ENCODE measurements at places on chromosomes 1 and 21. TPM values are rescaled to one million over a fixed set of nuclear protein-coding genes. Genes with fewer than 3 reads are reported as not detected.

DNA sequence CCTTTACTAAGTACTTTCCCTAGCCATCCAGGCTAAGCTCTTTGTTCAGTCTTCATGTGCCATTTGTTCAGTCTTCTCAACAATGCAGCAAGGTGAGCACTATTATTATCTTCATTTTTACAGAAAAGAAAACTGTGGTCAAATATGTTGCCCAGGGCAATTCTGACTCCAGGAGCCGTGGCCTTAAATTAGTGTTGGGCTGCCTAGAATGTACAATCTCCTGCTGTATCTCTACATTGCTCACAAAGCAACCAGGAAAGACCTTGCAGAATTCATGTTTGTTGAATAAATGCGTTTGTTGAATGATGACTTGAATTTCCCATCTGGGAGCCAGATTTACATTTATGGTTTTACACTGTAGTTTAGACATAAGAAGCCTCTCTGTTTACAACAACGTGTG lies 14.2 kb downstream of the CD101 start:
- no peak for DNase-seq

The CFAP74 gene
- not detected for total RNA-seq

The ERG gene
- total RNA-seq: 0.37 TPM

GRCh38 chr1:177873238-177873637 lies 96.6 kb downstream of the SEC16B start:
- DNase-seq: no peak

The LIPI gene
- not detected for total RNA-seq

GRCh38 chr1:69661686-69662085 lies 94.0 kb downstream of the LRRC7 start:
- DNase-seq: no peak

The SYT11 gene
- total RNA-seq: 11.0 TPM

- no peak for DNase-seq
Measured at GRCh38 chr1:180287988-180288705, 58.1 kb downstream of the LHX4 start.

The SLC16A4 gene
- total RNA-seq: 0.41 TPM

GRCh38 chr1:186330758-186331157 lies 44.3 kb downstream of the TPR start:
- DNase-seq: no peak

DNA sequence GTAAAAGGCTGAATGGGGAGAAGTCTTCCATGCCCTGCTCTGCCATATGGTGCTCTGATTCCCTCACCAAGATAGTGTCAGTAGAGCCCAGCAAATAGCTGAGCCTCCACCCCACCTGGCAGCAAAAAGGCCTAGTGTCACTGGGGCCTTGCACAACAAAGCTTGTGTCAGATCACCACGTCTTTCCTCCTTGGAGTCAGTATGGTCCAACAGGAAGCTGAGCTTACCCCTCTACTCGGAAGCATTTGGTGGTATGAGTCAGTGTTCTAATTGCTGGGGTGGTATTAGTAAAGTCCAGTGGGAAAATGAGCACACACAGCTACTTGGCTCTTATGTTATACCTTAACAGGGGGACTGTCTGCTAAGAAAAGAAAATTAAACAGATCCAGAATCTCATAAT lies 18.7 kb upstream of the RRP15 start:
- no peak for DNase-seq

The GSTM5 gene
- not detected for total RNA-seq

- DNase-seq: no peak
Measured at GRCh38 chr1:30274173-30274970, 449.0 kb downstream of the MATN1 start.

DNA sequence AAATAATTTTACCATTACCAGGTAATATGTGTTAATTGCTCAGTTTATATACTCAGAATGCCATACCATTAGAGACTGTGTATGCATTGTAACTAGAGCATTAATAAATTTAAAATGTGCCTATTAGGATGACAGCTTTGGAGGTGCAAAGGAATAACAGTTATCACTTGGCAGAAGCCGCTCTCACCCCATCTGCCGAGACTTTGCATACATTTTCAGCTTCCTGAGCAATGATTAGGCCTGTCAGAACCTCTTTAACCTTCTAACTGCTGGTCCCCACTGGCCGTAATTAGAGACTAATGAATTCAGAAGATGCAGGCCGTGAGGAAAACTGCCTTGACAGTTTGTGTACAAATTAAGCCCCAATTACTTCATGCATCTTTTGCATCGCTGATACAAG lies 158.0 kb upstream of the PROX1 start:
- no peak for DNase-seq

The TP73 gene
- total RNA-seq: 1.6 TPM

GRCh38 chr1:164905869-164906268 lies 346.9 kb downstream of the PBX1 start:
- no peak for DNase-seq

DNA sequence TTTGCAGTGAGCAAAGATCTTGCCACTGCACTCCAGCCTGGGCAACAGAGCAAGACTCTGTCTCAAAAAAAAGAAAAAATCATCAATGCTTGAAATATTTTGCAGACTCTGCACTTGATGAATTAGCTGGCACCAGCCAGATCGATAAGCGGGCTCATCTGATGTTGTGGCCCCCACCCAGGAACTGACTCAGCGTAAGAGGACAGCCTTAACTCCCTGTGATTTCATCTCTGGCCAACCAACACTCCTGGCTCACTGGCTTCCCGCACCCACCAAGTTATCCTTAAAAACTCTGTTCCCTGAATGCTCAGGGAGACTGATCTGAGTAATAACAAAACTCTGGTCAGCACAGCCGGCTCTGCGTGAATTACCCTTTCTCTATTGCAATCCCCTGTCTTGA lies 98.9 kb downstream of the SPSB1 start:
- DNase-seq: no peak

DNA sequence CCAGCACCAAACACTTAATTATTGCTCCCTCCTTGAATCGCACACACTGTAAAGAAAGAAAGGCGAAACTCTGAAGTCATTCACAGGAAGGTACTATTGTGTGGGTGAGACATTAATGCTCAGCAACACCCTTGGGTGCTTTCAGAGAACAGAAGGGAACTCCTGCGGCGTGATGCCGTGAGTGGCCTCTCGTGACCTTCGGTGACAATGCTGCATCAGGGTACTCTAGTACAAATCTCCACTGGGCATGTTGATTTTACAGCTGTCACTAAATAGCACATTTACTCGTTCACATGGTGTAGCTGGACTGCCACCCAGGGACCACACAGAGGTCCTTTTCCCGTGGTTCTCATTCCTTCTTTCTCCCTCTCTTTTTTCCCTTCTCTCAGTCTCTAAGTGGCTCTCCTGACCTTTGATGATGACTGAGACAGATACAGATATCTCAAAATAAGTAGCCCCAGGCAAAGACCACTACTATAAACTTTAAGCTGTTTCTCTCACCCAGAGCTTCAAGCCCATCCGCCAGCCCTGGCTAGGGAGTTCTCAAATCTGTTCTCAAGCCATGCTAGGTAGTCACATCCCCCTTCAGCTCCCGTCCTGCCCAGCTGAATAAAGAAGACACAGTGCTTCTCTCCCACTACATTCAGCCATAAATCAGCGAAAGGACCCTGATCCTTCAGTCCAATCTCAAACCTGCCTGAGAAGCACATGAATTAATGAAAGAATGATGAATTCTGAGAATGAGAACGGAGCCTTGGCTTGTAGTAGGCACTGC lies 223.4 kb upstream of the FMN2 start:
- DNase-seq: no peak

DNA sequence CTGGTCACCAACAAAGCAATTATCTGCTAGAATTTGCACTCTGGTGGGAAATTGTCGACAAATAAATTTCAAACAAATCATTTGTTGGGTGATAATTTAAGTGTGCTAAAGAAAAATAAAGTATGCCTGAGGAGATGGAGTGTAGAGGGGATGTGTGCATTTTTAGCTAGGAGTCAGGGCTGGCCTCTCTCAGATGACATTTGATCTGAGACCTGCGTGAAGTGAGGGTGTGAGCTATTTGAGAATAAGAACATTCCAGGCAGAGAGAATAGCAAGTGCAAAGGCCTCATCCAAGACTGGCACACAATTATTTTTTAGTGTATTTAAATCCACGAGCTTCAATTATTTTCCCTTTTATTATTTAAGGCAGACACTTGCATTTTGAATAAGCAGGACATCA lies 19.7 kb upstream of the S1PR1 start:
- DNase-seq: no peak

DNA sequence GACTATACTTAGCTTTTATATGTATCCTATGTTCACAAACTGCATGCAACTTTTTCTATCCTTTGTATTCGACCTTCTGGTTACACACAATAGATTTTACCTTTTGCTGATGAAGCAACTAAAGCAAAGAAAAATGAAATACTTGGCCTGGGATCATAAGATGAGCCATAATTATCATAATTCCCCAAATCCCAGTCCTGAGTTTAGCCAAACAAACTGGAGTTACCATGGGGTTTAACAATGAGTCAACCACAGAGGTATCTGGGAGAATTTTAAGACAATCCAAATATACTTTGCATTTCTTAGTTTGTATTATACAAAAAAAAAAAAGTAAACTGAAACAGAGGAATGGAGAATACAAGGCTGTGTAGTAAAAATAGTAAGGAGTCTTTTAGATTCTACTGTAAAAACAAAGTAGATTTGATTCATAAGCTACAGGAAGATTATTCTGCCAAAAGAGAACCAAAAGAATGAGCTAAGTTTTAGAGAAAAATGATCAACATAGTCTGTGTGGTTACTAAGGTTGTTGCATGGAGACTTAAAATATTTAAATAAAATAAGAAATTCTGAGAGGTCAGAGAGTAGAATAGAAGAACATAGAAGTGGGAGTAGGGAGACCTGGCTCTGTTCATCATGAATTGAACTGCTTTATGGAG lies 60.4 kb upstream of the GORAB start:
- DNase-seq: no peak

DNA sequence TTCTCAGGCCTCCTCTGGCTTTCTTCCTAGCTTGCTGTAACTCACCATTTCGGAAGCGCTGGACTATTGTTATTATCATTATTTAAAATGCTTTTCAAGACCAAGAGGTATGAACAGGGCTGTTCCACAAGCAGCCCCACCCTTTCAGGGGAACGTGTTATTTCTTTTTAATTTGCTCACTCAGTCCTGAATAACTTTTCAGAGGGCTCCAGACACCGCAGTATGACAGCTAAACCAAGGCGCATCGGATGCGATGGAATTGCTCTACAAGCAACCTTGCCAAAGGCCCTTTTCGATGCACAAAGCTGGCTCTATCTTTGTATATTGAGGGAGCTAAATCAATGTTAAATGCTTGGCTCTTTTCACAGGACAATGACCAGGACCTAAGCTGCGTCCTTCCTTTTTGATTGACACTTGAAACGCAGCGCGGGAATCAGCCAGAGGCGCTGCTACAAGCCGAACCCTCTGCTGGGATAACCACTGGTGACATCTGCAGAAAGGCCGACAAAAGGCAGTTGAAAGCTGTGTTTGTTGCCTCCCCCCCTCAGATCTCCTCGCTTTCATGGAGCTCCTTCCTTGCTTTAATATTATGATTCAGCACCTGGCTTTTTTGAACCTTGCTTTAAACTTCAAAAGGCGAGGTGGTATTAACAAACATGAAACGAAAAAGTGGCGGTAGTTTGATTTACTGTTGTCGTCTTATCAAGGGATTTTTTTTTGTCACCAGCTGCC lies 204.7 kb upstream of the PROX1 start:
- DNase-seq: no peak

The GBP4 gene
- not detected for total RNA-seq

- no peak for DNase-seq
Measured at GRCh38 chr1:221816899-221817298, 75.0 kb upstream of the DUSP10 start.

DNA sequence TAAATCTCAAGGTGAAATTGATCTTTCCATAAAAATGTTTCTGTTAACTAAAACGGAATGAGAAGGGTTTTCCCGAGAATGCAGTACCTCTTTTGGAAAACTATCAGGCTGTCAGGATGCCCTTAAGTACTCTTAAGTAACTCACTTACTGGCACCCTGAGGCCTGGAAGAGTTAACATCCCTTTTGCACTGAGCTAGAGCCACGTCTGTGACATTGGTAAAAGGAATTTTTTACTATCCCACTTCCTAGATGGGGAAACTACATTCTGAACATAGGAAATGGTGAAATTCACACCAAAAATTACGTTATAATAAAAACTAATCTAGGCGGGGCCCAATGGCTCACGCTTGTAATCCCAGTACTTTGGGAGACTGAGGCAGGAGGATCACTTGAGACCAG lies 39.7 kb upstream of the MAP10 start:
- no peak for DNase-seq

The LDLRAD1 gene
- total RNA-seq: not detected

GRCh38 chr1:244952280-244952933 lies 88.1 kb upstream of the HNRNPU start:
- no peak for DNase-seq

GRCh38 chr1:44015206-44015605 lies 16.1 kb downstream of the SLC6A9 start:
- DNase-seq: no peak

GRCh38 chr21:46207920-46208591 lies 20.5 kb downstream of the LSS start:
- peak; percentile 46 for DNase-seq

DNA sequence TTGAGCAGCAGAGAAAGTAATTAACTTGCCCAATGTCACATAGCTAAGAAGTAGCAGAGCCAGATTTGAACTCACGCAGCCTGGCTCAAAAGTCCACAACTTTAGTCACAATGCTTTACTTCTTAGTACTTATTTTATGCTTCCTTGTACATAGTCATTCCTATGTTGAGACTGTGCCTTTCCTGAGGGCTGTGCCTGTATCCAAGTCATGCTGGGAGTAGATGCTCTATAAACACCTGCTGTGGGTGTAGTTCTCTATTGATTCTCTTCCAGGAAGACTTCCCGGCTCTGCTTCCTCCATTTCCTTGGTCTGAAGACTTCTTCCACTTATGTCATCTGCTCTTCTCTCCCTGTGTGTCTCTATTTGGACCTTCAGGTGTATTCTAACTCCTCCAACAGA lies 16.6 kb downstream of the IQGAP3 start:
- DNase-seq: no peak

DNA sequence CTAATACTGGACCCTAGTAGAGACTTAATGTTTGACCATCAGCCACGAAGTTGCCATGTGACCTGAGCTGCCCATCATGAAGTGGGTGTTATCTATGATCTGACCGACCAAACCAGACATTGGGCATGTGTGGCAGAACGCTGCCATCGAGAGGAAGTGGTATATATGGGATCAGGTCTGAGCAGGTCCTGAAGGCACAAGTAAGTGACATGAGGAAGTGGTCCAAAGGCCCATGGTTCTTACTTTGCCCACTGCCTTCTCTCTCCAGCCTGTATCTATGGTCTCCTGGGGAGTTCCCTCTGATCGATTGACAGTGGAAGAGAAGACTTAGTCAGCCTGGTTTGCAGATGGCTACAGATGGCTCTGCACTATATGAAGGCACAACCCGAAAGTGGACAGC lies 7.9 kb downstream of the SPSB1 start:
- DNase-seq: no peak

Measured in H7 (cell line).